ENCODE measurements at places on chromosomes 1 and 21. TPM values are rescaled to one million over a fixed set of nuclear protein-coding genes. Genes with fewer than 3 reads are reported as not detected.

The GUCA2A gene
- not detected for total RNA-seq

The LCE1E gene
- total RNA-seq: not detected

The APCS gene
- not detected for total RNA-seq

The NTMT2 gene
- total RNA-seq: not detected

The COL24A1 gene
- not detected for total RNA-seq

The OR2T35 gene
- not detected for total RNA-seq

The STYXL2 gene
- total RNA-seq: not detected

The OR14K1 gene
- total RNA-seq: not detected

The TFF3 gene
- 4.5 TPM for total RNA-seq

The VHLL gene
- total RNA-seq: not detected

The C1orf56 gene
- 0.63 TPM for total RNA-seq

The COL6A1 gene
- 25.9 TPM for total RNA-seq

The RBM34 gene
- 38.2 TPM for total RNA-seq

The HSPB7 gene
- total RNA-seq: not detected

The EXO1 gene
- total RNA-seq: 9.4 TPM

The FALEC gene
- not detected for total RNA-seq

The GCSAML gene
- under 0.01 TPM for total RNA-seq

The LCE1D gene
- total RNA-seq: not detected

The AGO4 gene
- 35.4 TPM for total RNA-seq

The RIIAD1 gene
- not detected for total RNA-seq

The KPRP gene
- total RNA-seq: not detected

The CATSPER4 gene
- total RNA-seq: not detected

The OLIG2 gene
- not detected for total RNA-seq

The SYPL2 gene
- not detected for total RNA-seq

The CNST gene
- 14.9 TPM for total RNA-seq

The OR2L2 gene
- total RNA-seq: not detected

The MYBPHL gene
- total RNA-seq: not detected

The BARHL2 gene
- total RNA-seq: under 0.01 TPM

The SPRR3 gene
- not detected for total RNA-seq

The GJA4 gene
- 2.6 TPM for total RNA-seq

The CEP104 gene
- 35.9 TPM for total RNA-seq
